NCI-H1930 (cell line): ENCODE measurements at places on chromosomes 4 and X.

DNA sequence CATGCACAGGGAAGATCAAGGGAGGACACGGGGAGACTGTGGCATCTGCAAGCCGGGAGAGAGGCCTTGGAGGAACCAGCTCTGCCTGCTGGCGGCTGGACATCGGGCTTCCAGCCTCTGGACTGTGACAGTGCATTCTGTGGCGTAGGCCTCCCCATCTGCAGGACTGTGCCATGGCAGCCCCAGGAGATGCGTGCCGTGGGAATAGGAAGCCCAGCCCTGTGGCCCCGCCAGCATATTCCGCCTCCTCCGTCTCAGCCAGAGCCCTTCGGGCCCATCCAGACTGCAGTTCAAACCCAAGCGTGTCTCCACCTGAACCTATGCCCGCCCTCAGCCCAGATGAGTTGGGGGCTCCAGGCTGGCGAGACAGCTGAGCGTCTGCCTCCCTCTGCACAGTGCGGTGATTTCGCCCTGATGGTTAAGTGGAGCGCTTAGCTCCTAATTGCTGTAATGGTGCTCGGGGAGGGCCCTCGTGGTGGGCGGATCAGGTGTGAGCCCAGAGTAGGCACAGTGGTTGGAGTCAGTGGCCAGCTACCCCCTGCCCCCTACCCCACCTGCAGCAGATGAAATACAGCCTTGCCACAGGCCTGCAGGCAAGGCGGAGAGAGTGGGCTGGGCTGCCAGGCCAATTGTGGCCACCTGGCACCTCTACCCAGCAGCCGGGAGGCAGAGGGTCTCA is 133.9 kb downstream of the HMX1 start:
- no peak for DNase-seq

- no peak for DNase-seq
These were observed 57.8 kb downstream of the PPP1R2C start for GRCh38 chrX:42720209-42720608.

DNA sequence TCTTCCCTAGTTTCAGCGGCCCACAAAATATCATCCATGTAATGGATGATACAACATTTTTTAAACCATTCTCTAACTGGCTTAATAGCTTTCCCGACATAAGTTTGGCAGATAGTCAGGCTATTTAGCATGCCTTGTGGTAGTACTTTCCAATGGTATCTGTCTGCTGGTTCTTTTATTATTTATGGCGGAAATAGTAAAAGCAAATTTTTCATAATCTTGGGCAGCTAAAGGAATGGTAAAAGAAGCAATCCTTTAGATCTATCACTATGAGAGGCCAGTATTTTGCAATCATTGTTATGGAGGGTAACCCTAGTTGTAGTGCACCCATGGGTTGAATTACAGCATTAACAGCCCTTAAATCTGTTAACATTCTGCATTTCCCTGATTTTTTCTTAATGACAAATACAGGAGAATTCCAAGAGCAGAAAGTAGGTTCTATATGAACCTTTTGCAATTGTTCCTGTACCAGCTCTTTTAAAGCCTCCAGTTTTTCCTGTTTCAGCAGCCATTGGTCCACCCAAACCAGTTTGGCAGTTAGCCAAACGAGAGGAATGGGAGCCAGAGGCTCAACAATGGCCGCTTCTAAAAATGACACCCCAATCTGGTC is 14.3 kb upstream of the HSD17B11 start:
- DNase-seq, result no peak

- DNase-seq, result no peak
These were observed 889 bp downstream of the MGARP start for GRCh38 chr4:139278912-139279759.

GRCh38 chr4:54937501-54937900 is 187.9 kb downstream of the KDR start:
- DNase-seq, result no peak

GRCh38 chr4:151184523-151185458 is 85.4 kb downstream of the RPS3A start:
- DNase-seq, result no peak

- DNase-seq, result no peak
These were observed 427 bp downstream of the ZNF182 start for GRCh38 chrX:48003367-48003757.

DNA sequence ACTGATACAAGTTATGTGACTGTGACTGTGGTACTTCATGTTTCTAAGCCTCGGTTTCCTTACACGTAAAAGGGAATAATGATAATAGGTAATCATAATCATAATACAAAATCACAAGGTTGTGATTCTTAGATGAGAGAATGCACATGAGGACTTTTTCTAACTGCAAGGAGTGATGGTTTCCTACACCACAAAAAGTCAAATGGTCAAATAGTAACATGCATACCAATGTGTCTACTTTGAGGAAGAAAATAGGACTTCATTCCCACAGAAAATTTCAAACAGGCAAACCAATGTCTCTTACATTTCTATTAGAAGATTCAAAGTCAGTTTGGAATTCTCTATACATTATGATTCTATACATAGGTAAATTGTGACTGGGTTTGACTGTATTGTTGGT is 368.7 kb upstream of the FTHL17 start:
- no peak for DNase-seq

- no peak for DNase-seq
These were observed 94.0 kb downstream of the FBXO8 start for GRCh38 chr4:174189392-174190015.

DNA sequence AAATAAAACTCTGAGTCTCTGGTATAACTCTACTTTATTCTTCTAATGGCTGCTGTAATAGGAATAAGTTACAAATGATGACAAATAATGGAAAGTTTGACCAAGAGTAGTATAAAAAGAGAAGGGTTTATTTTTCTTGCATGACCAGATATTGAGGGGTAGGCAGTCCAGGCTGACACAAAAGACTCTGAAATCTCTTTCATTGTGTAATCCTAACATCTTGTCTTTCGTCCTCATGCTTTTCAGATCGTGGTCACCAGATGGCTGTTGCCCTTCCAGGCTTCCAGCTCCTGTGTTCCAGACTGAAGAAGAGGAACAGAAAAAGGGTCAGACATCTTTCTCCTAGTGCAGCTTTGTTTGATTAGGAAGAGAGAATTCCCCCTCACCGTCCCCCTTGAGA is 176.9 kb upstream of the GK2 start:
- DNase-seq, result no peak

GRCh38 chrX:24928114-24928513 is 87.7 kb downstream of the ARX start:
- no peak for DNase-seq

DNA sequence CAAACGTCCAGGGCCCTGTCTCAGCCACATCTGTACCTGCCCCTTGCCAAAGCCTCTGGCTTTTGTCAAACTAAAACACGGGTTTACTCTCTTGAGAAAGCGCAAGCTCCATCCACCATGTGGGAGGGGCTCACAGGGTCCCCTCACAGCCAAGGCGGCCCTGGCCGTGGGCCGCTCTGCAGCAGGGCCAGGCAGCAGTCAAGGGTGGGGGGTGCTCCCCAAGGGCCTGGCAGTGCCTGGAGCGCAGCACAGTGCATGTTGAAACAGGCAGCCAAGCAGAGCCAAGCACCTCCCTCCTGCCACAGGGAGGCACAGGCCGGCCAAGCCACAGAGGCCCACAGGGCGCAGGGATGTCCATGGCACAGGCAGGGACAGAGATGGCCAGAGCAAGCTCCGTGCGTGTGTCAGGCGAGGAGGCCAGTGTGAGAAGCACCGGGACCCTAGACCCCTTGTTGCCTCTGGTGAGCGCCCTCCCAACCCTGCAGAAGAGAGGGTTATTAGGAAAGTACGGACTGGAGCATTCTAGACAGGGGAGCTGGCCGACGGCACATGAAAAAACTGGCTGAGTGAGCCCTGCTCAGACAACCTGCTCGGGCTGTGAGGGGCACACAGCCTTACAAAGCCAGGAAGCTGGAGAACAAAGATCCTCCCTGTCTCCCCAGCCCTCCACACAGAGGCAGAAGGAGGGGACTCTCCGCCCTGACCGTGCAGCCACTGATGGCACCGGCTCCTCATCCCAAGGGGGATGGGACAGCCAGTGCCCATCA is 39.0 kb downstream of the FAM53A start:
- DNase-seq, result no peak

- no peak for DNase-seq
These were observed 49.7 kb upstream of the GPRIN3 start for GRCh38 chr4:89357340-89357739.

DNA sequence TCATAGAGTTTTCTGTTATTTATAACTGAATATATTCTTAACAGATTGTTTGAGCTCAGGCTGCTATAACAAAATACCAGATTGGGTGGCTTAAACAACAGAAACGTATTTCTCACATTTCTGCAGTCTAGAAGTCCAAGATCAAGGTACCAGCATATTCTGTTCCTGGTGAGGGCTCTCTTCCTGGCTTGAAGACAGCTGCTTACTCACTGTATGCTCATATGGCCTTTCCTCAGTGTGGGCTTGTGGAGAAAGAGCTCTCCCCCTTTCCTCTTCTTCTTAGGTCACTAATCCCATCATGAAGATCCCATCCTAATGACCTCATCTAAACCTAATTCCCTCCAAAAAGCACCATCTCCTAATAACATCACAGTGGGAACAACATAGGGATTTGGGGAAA is 117.8 kb downstream of the RASGEF1B start:
- no peak for DNase-seq

DNA sequence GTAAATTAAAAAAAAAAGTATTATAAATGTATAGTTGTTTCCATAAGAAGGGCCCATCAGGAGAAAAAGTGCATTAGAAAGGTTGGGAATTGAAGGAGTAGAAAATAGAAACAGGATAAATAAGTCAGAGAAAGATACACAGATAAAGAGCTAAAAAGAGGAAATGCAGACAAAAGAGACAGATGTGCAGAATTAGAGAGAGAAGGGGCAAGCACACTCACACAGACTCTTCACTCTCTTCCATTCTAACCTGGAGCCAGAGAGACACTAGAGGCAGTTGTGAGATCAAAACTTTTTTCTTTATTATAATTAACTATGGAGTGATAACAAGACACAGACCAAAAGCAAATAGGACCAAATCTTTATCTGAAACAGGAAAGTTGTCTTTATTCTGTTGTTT is 134.1 kb downstream of the CEP135 start:
- no peak for DNase-seq

DNA sequence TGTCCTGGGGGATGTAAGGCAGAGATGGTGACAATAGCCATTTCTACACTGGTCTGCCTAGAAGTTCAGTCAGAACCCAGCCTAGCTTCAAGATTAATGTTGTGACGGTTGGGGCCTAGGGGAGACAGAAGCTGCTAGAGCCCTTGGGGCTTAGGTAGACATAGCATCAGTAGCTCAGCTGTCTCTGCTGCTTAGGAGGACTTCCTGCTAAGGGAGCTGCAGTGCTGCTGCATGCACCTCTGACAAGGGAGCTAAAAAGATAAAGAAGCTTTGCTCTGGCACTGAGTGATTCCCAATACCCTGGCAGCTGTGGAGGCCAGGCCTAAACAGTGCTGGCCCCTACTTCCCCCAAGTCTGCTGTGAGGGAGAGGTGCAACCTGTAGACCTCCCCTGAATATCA is 116.0 kb downstream of the CT47B1 start:
- no peak for DNase-seq

DNA sequence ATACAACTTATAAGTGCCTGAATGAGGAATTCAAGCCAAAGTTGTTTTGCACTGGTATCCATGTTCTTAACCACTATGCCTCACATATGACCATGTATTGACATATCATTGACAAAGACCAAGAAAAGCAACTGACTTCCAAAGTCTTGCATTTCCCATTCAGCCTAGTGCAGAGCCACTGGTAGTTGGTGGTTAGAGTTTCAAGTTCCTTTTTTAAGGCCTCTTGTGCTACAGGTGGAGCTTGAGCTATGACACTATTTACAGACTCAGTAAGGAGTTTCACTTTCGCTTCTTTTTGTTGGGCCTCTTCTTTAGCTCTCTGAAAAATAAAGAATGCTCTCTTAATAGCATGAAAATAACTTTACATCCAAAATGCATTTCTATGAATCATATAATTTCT is 763.0 kb downstream of the DMD start:
- no peak for DNase-seq

GRCh38 chr4:114161809-114162208 is 182.4 kb upstream of the ARSJ start:
- no peak for DNase-seq

GRCh38 chr4:106454581-106454980 is 86.0 kb upstream of the GIMD1 start:
- no peak for DNase-seq

DNA sequence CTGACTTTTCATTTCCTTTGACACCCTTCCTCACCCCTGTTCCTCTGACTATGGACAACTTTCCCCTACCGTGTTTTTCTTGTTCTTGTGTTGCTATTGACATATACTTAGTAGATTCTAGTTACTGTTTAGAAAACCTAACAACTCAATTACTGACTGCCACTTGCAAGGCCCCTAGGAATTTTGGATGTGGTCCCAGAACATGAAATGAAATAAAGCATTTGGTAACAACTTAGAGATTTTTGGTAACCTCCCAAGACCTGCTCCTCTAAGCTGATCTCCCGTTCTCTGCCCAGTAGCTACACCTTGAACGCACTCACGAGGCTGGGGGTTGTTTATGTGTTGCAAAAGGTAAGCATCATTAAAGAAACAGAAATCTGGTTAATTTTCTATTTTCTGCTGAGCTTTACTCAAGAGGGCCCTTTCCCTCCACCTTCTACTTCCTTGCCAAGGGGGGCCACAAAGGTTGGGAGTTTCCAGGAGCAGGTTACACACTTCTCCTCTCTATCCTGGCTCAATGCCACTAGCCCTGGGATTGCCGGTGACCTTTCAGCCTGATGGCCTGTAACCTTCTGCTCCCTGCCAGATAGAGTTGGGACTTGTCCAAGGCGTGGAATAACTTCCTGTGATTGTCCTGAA is 20.5 kb downstream of the GAB3 start:
- DNase-seq, result no peak

DNA sequence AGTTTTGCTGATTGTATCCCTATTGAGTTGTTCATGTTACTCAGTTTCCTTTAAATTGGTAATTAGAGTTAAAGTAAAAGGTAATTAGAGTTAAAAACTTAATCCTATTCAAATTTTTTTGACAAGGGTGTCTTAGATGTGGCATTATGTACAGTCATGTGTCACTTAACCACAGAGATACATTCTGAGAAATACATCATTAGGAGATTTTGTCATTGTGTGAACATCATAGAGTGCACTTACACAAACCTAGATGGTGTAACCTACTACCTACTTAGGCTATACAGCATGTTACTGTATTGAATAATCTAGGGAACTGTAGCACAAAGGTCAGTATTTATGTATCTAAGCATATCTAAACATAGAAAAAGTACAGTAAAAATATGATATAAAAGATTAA is 39.2 kb downstream of the BEX3 start:
- DNase-seq, result no peak
